Immature natural killer cell (primary cell): ENCODE measurements at places on chromosomes 2 and 18.
A peak's percentile ranks its signal among the peaks of the same experiment; 100 is the strongest.

DNA sequence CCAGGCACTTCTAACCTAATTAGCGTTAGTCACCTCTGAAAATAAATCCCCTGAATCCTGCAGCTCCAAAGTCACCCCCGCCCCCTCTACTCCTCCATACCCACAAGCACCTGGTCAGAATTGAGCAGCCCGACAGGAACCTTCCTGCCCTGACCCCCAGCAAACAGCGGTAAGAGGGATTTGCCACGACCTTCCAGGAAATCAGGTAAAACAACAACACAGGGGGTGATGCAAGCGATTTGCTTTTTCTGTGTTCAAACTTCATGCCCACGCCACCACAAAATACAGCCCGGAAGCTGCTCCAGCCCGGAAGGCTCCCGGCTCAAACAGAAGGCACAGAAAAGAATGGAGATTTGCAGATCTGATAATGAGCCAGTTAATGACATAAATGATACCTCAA lies 367.1 kb downstream of the GPD2 start:
- DNase-seq: no peak

DNA sequence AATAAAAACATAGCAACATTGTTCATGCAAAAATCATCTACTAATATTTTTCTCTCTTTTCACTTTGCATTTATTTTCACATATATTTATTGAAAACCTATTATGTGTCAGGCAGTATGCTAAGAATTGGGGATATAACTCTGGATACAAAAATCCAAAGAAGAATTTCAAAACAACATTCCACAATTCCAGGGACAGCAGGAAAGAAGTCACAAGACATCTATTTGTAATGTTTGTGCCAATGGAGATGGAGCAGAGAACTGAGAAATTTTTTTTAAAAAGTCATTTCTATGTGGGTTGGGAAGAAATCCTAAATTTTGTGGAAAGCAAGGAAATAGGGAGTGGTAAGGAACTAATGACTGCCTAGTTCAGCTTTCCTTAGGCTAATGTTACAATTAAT lies 128.6 kb upstream of the TLK1 start:
- no peak for DNase-seq

DNA sequence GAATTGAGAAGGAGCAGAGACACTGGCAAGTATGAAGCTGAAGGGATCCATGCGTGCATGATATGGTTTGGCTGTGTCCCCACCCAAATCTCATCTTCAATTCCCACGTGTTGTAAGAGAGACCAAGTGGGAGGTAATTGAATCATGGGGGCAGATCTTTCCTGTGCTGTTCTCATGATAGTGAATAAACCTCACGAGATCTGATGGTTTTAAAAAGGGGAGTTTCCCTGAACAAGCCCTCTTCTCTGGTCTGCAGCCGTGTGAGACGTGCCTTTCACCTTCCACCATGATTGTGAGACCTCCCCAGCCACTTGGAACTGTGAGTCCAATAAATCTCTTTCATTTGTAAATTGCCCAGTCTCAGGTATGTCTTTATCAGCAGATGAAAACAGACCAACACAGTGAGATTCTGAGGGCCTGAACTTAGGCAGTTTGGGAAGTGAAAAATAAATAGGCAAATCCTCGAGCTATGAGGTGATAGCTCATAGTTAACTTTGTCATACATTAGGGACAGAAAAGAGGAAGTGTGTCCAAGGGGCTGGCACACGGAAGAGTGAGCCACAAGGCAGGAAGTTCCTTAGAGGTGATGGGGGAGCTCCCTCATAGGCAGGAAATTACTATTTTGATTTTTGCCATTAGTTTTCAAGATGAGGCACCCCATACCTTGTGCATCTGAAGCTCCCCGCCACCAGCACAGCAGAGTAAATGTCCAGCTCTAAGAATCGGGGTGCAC lies 658.8 kb upstream of the ID2 start:
- DNase-seq: no peak

DNA sequence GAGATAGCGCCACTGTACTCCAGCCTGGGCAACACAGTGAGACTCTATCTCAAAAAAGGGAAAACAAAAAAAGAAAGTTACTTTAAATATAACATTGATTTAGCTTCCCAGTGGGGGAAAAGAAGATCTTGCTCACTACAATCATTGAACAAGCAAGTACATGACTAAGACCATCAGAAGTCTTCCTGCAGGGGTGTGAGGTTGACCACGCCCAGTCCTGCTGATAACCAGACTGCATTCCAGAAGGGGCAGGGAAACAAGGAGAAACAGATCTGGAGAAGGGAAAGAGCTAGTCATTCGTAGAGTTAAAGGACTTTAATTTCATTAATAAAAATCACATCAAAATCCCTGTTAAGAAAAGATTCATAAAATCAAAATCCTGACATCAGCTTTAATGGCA lies 77.5 kb downstream of the EPHA4 start:
- DNase-seq: no peak

GRCh38 chr2:69020496-69021426 lies 7.8 kb downstream of the ANTXR1 start:
- DNase-seq: no peak

DNA sequence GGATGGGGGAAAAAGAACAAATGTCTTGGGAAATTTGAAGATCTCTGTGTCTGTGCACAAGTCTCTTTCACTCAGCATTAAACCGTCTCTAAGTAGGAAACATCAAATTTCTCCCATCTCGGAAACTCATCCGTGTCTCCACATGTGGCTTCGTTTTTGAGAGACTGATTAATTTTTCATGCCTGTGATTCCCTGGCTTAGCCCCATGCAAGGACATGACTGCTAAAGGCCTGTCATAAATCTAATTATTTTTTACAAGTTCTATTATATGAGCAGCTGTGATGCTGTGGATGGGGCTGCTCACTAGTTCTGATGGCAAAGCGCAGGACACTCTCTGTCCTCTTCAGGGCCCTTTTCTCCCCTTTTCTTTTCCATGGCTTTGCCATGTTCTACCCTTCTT lies 129.1 kb downstream of the RGPD3 start:
- no peak for DNase-seq

GRCh38 chr18:5285326-5285725 lies 10.2 kb downstream of the ZBTB14 start:
- no peak for DNase-seq

DNA sequence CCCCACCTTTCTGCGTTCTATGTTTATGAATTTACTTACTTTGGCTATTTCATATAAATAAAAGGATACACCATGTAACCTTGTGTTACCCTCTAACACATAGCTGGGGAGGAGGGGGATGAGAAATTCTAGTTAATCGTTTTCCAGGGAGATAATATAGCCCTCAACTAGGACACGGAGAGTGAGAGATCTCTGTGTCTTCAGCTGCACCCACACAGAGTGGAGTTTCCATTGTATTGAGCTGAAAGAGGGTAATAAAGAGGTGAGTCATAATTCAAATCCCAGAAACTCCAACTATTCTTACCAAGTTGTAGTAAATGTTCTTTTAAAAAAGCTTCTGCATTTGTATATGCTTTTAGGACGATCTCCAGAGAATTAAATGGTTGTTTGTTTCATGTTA lies 110.1 kb upstream of the SULT1C3 start:
- DNase-seq: no peak

- DNase-seq: no peak
Measured at GRCh38 chr2:207770602-207771404, 1.1 kb upstream of the FZD5 start.

DNA sequence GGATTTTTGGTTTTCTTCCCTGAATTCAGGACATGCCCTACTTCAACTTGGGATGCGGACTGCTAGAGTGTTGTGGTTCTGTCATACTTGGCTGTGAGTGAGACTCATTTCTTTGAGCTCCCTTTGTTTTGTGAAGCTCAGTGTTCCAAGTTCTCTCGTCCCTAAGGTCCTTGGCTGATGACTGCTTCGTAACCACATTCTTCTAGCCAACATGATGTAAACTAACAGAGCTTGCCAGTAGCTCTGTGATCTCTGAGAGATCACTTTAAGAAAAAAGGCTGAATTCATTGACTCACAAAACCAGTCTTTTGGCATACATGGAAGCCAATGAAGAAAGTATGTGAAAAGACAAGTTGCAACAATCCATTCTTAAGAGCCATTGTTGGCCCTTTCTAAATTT lies 96.9 kb upstream of the MSTN start:
- no peak for DNase-seq

DNA sequence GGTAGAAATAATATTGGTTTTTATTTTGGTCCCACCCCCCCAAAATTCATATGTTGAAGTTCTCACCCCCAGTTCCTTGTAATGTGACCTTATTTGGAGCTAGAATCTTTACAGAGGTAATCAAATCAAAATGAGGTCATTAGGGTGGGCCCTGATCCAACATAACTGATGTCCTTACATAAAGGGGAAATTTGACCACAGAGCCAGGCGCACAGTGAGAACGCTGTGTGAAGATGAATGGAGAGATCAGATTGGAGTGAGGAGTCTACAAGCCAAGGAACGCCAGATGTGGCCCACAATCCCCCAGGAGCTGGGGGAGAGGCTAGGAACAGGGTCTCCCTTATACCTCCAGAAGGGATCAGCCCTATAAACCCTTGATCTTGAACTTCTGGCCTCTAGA lies 31.6 kb upstream of the TRIB2 start:
- no peak for DNase-seq

DNA sequence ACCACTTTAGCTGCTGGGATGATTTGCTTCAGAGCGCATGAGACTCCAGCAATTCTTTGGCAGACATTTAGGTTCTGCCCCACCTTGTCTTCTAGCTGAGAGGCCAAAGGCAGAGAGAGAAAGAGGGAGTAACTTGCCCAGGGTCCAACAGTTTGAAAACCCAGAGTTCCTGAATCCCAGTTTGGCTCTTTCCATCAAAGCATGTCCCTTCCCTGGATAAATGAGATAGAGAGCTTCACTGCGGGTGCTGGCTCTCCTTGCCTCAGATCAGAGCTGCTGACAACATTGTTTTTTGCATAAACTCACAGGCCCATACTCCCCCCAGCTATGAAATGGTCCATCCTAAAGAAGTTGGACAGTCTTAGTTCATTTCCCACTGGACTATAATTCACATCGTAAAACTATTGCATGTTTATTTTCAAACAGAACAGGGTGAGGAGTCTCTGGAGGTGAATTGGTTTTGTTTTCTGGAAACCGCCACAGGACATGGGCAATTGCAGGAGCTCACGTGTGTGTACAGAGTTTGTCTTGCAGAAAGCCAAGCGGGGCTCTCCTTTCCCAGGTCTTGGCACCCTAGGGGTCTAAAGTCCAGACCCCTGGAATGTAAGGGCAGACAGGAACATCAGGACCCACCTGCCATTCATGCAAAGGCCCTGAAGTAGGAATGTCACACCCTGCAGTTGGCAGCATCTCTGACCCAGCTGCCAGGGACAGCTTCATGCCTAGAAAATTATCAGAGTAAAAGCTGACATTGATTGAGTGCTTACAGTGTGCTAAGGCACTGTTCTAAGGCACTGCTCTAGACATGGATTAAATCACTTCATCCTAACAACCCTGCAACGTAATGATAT lies 25.0 kb upstream of the SLC14A2 start:
- no peak for DNase-seq

GRCh38 chr18:67367540-67367939 lies 149.0 kb downstream of the DSEL start:
- no peak for DNase-seq

- DNase-seq: no peak
Measured at GRCh38 chr18:65409261-65409660, 341.6 kb upstream of the CDH7 start.

- no peak for DNase-seq
Measured at GRCh38 chr2:187475499-187476248, 27.6 kb upstream of the CALCRL start.

- no peak for DNase-seq
Measured at GRCh38 chr2:11680901-11681721, 11.1 kb upstream of the NTSR2 start.

DNA sequence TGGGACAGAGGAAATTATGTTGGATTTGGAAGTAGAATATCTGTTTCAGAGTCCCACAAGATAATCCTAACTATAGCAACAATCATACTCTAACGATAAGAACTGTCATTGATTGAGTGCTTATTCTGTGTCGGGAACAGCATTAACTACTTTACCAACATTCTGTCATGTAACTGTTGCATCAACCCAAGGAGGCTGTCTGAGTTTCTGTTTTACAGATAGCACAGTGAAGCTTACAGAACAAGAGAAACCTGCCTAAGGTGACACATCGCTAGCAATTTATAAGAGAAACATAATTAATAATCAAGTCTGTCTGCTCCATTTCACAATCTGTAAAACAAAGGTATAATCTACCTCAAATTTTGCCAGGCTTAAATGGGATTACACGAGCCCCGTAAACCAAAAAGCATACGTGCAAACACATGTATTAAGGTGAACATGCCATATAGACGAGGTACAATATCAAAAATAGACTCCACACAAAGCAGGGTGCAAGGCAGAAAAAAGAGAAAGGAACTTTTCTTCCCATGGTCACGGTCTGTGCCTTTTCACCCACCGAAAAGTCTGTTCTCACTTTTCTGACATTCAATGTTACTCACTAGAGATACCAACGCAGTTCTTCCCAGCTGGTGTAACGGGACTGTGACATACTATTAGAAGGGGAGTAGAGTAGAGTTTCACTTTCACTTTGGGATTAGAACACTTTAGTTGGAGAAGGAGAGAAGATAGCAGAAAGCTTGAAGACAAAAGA lies 37.2 kb upstream of the SLC8A1 start:
- DNase-seq: peak; percentile 13

DNA sequence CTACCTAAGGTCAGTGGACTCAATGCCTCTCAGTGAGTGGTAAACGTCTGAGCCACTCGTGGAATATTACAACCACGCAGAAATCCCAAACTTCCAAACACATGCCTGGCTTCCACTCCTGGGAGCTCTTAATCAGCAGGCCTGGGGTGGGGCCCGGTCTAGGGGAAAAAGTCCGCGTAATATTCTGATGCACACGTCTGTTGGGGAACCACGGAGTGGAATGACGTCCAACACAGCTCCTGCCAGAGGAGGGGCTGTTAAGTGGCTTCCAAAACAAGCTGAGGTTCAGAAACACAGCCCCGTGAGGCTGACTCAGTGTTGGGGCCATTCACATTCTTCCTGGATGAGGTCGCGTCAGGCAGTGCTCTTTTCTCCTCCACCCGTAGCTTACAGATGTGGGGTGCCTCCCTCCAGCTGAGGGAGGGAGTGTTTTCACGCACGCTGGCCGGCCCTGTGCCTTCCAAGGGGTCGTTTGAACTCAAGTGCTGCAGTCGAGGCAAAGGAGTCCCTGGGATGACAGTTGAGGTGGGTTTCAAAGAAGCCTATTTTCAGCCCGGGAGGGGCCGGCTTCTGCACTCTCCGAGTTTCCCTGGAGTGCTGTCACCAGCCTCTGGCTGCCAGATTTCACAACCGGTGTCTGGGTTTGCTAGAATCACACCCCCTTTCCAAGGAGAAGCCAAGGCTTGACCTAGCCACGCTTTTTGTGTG lies 73.1 kb downstream of the ACKR3 start:
- no peak for DNase-seq

- no peak for DNase-seq
Measured at GRCh38 chr18:22841840-22842239, 91.3 kb upstream of the RBBP8 start.

GRCh38 chr2:119389615-119390306 lies 23.0 kb downstream of the DBI start:
- DNase-seq: no peak
